Right kidney (tissue), 9 donors: ENCODE measurements at places on chromosomes 1 and 21.

GRCh38 chr1:17095141-17095540, 24.1 kb downstream of the PADI2 start:
- no peak for DNase-seq

GRCh38 chr1:91601554-91602376, 101.1 kb downstream of the CDC7 start:
- DNase-seq, result no peak

GRCh38 chr1:167752219-167752985, 30.6 kb downstream of the MPZL1 start:
- DNase-seq, result no peak

GRCh38 chr1:61080413-61081143, 1.8 kb upstream of the NFIA start:
- DNase-seq, result peak; percentile 52

GRCh38 chr1:174700775-174701174, 253.0 kb downstream of the GPR52 start:
- DNase-seq, result no peak

GRCh38 chr1:178928976-178929375, 58.1 kb upstream of the ANGPTL1 start:
- DNase-seq, result no peak

DNA sequence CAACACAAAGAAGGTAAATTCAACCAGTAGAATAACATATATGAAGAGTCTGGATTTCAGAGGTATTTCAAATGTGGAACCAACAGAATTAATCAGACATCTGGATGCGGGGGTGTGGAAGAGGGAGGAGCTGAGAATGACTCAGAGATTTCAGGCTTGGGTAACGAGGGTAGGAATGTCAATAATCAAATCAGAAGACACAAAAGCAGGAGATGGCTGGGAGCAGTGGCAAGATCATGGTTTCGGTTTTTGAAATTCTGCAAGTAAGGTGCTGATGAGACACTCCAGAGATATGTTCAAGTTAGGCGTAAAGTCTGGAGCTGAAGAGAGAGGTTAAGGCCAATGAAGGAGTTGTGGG, 64.0 kb downstream of the PLPPR5 start:
- DNase-seq, result no peak

GRCh38 chr1:40870135-40870728, 8.1 kb upstream of the CITED4 start:
- no peak for DNase-seq

DNA sequence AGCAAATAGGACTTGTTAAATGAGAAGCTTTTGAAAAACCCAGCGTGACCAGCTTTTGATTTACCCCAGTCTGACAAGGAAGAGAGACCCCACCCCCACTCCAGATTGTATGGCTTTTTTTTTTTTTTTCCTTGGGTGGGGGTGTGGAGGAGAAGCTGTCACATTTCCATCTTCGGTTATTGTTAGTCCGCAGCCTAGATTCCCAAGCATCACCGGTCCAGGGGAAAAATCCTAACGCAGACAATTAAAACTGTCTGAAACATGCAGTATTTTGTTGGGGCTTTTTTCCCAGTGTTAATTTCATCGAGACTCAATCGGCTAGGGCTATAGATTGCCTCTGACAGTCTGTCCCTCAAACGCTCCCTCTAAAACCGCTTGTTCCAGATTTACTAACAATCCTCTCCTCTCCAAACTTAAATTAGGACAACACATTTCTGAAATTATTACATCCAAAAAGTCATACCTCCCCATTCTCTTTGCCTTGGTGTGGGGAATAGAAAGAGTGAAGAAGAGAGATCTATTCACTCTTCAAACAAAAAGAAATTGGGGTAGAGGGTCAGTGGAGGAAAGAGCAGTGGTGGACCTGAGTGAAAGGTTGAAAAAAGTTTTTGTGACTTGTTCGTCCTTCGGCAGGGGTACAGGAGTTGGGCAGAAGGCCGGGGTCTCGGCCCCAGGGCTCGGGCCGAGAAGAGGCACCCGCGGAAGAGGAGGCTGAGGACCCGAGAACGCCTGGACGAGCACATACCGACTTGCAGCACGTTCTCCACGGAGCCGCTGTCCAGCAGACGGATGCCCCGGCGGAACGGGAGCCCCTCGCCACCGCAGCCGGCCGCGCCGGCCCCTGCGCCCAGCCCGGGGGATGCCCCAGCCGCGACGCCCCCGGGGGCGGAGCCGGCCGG, 1.1 kb downstream of the ZSWIM5 start:
- DNase-seq, result peak; percentile 66

DNA sequence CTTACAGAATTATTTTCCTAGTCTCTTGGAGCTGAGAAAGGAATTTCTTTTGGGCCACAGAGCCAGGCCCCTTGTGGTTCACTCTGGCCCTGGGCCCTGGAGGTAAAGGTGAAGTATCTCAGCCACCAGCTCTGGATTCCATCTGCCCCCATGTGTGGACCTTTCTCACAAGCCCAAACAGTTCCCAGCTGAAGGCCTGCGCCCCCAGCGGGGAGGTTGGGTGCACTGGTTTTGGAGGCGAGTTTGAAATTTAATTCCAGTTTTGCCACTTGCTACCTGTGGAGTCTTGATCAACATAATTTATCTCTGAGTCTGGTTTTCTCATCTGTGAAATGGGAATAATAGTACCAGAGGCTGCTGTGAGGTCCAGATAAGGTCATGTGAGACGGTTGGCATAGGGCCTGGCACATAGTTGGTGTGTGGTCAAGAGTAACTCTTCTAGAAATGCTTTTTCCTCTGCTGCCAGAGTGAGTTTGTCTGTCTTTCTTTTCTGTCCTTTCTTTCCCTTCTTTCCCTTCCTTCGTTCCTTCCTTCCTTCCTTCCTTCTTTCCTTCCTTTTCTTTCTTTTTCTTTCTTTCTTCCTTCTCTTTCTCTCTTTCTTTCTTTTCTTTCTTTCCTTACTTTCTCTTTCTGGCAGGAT, 6.1 kb downstream of the AGTRAP start:
- DNase-seq, result no peak

DNA sequence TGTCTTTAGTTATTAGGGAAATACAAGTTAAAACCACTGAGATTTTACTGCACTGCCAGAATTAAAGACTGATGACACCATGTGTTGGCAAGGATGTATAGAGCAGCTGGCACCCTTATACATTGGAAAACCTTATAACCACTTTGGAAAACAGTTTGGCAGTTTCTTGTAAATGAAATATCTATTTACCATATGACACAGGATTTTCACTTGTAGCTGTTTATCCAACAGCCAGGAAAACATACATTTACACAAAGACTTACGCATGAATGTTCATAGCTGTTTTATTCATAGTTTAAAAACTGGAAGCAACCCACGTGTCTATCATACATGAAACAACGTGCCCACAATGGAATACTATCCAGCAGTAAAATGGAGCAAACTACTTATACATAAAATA, 45.3 kb downstream of the PRRC2C start:
- no peak for DNase-seq

GRCh38 chr1:33336580-33336979, 15.7 kb upstream of the A3GALT2 start:
- DNase-seq, result no peak

- no peak for DNase-seq
Measured at GRCh38 chr1:154154053-154154452, 820 bp downstream of the NUP210L start.

DNA sequence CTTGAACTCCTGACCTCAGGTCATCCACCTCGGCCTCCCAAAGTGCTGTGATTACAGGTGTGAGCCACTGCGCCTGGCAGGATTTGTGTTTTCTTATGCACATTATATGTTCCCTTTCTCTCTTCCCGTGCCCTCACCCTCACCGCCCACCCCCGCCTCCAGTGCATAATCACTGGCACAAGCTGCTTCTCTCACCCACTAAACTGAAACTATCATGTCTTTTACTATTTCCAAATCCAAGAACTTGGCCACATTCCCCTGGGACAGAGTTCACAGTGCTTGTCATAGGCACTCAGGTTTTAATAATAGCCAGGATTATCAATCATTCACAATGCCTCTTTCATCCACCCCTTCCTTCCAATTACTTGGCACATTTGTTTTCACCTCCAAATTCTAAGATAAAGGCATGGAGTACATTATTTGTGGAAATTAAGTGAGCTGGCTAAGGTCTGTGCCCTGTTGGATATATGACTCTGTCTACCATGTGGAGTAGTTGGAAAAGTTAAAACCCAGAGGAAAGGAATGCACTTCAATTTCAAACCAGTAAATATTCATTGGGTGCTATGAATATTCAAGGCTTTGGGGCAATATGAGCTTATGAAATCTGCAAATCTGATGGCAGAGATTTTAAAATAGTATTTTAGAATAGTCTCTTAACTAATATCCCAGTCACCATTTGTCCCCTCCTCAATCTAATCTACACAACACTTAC, 17.6 kb upstream of the MAPKAPK2 start:
- no peak for DNase-seq

DNA sequence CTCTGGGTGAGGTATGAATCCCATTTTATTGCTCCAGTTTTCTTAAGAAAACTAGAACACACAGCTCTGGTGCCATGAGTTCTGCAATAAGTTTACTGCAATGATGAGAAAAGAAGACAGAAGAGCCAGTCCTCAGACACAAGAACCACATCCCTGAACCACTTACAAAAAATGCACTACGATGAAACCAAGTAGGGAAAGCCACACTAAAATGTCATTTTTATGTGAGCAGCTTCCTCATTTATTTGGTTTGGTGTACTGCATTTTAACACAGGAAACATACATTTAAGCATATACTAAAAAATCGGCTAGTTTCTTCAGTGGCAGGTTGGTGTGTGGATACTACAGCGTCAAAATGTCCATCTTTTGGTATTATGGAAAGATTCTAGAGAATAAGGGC, 95.9 kb downstream of the PTPN14 start:
- DNase-seq, result no peak

GRCh38 chr1:183571678-183572268, 18.5 kb downstream of the NCF2 start:
- DNase-seq, result no peak

DNA sequence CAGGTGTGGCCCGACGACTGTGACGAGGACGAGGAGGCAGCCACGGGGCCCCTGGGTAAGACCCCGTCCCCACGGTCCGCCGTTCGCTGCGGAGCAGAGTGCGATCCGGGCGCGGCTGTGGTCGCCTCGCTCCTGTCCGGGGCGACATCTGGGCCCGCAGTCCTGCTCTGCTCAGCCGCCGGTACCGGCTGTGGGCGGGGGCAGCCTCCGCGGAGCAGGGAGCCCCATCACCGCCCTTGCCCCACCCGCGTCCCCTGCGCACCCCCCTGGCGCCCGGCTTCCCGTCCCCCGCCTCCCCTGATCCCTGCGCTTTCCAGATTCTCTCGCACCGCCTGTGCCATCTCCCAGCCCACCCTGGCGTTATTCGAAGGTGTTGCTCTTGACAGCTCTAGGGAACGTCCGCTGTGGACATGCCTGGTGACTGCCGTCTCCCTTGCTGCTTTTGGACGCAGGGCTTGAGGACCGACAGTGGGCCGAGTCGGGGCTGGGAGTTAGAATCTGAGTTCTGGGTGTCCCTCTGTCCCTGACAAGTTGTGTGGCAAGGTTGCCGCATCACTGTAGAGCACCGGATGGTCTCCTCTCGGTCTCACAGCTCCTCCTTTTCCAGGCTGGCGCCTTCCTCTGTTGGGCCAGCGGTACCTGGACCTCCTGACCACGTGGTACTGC, 596 bp downstream of the TOR3A start:
- DNase-seq, result peak; percentile 64

DNA sequence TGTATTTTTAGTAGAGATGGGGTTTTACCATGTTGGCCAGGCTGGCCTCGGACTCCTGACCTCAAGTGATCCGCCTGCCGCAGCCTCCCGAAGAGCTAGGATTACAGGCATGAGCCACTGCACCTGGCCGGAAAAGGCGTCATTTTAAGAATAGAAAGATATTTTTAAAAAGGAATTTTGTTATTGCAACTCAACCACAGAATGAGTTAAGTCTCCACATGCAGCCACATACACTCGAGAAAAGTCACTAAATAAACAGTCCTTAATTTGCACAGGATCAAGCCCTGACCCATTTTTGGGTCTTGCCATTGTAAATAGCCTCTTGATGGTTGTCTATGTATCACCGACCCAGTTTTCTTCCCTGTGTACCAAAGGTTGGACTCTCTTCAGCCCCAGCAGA, 85.5 kb downstream of the FBXO2 start:
- DNase-seq, result no peak

GRCh38 chr21:25913479-25913878, 178.7 kb downstream of the GABPA start:
- no peak for DNase-seq

DNA sequence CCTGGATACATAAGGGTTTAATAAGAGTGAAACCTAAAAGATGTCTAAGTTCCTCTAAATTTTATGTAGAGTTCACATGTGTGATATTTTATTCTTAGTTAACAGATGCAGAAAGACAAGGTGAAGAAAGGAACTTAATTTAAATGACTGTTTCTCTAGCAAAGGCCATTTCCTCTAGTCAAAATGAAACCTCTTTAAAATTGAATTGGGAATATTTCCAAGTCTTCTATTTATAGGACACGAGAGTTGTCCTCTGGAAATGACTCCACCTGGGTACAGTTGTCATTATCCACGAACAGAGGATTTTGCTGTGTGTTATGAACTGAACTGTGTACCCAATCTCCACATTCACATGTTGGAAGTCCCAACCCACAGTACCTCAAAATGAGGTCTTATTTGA, 64.5 kb upstream of the KCNK1 start:
- no peak for DNase-seq

- no peak for DNase-seq
Measured at GRCh38 chr1:6098303-6099215, 52.9 kb downstream of the KCNAB2 start.

DNA sequence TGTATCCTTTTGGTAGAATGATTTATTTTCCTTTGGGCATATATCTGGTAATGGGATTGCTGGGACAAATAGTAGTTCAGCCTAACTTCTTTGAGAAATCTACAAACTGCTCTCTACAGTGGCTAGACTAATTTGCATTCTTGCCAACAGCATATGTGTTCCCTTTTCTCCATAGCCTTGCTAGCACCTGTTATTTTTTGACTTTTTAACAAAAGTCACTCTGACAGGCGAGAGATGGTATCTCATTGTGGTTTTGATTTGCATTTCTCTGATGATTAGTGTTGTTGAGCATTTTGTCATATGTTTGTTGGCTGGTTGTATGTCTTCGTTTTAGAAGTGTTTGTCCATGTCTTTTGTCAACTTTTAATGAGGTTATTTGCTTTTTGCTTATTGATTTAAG, 99.8 kb downstream of the UCK2 start:
- no peak for DNase-seq

DNA sequence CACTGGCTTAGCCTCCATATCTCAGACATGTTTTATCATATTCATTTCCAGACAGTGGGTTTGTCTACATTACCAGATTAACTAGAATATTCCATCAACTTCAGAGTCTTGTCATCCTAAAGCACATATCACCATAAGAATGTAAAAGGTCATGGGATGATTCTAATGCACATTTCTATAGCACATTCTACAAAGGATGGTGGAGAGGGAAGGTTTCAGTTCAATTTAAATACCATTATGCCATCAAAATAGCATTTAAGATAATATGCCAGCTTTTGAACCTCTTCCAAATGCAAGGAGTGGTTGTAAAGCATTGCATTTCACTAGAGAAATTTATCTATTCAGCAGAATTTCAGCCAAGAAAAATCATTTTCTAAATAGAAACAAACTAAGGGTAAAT, 970.5 kb downstream of the TTLL7 start:
- DNase-seq, result no peak
